ENCODE measurements at places on chromosomes 6 and 20. TPM values are rescaled to one million over a fixed set of nuclear protein-coding genes. Genes with fewer than 3 reads are reported as not detected.

The TRIM10 gene
- total RNA-seq = not detected

The NOX3 gene
- total RNA-seq = not detected

DNA sequence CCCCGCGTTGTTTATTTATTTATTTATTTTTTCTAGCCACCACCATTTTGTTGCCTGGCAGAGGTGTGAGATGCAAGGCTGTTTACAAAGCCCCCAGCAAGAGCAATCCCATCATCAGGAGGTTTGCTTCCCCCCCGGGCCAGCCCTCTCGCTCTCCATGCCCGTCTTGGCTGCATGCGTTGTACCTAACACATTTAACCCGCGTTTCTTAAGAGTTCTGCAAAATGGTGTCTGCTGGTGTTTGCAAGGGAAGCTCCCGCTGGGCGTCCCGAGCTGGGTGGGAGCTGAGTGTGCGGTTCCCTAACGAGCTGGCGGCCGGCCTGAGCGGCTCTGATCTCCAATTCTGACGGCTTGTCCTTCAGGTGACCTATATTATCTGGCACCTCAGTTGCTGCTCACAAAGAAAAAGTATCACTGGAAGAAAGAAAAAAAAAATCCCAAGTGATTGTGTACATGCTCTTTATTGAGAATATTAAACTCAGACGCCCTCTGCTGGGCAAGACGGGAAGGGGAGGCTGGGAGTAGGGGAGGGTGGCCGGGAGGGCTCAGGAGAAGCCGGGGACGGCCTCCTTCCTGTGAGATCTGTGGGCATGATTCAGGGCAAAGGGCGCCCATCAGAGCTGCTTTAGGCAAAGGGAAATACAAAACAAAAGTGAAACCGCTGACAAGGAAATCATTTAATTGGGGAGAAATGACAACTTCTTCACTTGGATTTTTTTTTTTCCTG lies 154.8 kb downstream of the BCAS1 start:
- peak; percentile 94 for DNase-seq

The SEMG1 gene
- total RNA-seq = not detected

The MAP1LC3A gene
- 22.4 TPM for total RNA-seq

DNA sequence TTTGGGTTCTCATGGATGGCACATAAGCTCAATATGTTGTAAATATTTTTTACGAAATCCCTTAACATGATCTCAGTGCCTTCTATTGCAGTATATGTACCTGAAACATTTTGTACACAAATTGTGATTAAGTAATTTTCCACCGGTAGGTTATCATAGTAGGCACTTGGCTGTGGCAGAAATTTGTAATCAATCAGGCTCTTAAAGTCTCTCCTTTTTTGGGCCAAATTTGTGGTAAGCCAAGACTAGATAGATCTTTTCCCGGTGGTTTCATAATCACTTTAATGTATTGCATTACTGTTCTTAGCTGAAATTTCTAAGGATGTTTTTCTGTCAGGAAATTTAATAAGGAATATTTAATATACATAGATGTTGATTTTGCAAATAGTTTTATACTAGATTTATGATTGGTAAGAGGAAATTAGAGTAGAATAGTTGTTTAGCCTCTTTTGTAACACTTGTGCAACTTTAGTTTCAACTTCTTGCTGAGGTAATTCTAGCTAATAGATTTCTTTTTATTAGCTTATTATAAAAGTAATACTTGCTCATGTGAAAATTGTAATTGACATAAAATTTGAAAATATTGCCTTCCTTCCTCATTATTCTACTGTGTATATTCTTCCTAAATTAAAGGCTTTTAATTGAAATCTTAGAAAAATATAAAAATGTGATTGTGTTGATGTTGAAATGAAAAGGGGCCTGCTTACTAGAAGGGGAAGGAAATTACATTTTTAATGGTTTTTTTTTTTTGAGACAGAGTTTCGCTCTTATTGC lies 3.2 kb downstream of the PCMT1 start:
- no peak for DNase-seq
